ENCODE measurements at places on chromosomes 11 and 22.

DNA sequence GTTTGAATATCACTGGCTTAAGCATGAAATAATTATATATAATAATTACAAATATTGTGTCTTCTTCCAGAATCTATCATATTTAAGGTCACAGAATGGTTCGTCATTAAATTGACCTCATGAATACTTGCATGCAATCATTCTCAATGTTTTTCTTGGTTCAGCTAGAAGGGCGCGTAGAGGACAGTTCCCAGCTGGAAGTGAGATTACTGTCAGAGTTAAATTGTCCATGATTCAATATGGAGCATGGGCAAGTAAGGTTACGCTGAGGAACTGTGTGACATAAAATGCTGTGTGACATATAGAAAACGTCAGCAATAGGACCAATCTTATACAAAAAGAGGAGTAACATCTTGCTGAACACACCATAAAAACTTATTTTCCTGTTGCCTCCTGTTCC is 2423.5 kb upstream of the RAG2 start:
- DNase-seq: no peak

- no peak for DNase-seq
Observed at GRCh38 chr22:39284983-39285382, 34.4 kb downstream of the RPL3 start.

- DNase-seq: no peak
Observed at GRCh38 chr22:37146507-37147180, 3.1 kb downstream of the IL2RB start.

- DNase-seq: no peak
Observed at GRCh38 chr22:33564683-33565082, 355.6 kb downstream of the LARGE1 start.

- no peak for DNase-seq
Observed at GRCh38 chr11:112388496-112388895, 127.8 kb upstream of the PLET1 start.

DNA sequence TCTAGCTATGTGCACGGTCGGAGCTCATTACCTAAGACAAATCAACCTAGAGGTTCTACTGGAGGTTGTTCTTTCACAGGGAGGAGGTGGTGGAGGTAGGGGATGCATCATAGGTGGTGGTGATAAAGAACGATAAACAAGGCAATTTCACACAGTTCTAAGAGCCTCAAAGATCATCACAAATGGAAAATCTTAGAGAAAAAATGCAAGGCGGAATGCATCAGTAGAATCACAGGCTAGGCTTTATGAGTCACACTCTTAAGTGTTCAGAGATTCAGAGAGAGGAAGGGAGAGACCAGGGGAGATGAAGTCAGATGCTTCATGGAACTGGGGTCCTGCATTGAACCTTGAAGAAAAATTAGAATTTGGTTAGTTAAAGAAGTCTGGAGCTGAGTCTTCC is 58.3 kb downstream of the TMPRSS5 start:
- DNase-seq: no peak

DNA sequence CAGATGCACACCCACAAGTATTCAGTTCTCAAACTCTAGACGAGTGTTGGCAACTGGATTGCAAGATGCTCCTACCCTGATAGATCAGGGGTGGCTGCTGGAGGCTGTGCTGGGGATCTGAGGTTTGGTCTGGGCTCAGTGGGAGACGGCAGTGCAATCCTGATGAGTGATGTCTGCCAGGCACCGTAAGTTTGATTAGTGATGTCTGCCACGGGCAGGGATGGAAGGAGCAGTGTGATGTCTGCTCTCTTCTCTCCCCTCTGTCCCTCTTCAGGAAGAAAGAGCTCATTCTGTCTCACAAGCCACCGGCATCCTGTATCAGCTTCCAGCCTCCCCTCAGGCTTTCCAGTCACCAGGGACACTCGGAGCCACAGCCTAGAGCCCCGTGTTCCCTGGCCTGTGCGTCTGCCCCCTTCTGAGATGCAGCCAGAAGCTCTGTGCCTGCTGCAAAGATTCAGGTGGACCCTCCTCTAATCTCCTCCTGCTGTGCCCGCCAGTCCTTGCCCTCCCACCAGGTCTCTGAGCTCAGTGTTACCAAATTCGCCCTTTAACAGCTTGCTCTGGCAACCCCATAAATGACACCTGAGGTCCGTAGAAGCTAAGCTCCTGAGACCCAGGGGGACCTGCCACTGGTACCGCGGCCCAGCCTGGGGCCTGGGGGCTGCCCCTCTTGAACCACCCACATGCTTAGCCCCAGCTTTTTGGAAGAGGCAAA is 19.9 kb downstream of the TP53I11 start:
- no peak for DNase-seq

DNA sequence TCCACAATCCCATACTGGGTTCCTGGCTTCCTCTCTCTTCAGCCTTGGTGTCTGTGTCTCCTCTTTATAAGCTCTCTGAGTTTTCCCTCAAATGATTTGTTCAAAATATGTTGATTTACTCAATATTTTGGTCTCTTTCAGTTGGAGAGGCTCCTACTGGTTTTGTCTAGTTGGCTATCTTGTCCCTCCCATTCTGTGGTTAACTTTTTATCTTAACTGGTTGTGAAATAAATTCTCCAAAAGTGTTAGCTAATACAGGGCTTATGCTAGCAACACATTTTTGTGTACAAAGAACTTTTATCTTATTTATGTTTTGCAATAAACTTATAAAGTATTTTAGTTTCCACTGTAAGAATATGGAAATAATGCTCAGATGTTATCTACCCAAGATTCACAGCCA is 200.9 kb downstream of the AASDHPPT start:
- DNase-seq: no peak

DNA sequence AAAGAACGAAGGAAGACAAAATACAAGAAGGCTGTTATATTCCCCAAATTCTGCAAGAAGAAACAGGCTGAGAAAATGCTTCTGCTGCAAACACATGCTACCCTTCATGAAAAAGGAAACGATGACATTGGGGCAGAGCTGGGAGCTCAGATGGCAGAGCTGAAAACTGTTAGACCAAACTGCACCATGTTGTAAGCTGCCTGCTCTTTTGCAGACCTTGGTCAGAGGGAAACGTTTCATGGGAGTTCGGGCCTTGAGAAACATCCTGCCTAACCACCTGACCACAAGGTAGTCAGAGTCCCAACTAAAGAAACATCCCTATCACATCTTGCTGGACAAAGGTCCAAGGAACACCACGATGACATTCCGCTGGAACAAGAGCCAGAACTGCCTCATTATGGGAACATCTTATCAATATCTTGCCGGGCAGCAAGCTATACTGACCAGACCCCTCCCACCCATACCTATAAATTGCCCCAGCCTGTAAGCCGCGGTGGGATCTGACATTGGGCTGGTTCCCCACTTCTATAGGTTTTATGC is 110.7 kb upstream of the CTSC start:
- DNase-seq: no peak

- no peak for DNase-seq
Observed at GRCh38 chr11:113562981-113563461, 87.8 kb upstream of the DRD2 start.

GRCh38 chr11:66366844-66367477 is 4.6 kb downstream of the SLC29A2 start:
- no peak for DNase-seq

- DNase-seq: no peak
Observed at GRCh38 chr11:2759228-2760195, 59.7 kb upstream of the KCNQ1OT1 start.

DNA sequence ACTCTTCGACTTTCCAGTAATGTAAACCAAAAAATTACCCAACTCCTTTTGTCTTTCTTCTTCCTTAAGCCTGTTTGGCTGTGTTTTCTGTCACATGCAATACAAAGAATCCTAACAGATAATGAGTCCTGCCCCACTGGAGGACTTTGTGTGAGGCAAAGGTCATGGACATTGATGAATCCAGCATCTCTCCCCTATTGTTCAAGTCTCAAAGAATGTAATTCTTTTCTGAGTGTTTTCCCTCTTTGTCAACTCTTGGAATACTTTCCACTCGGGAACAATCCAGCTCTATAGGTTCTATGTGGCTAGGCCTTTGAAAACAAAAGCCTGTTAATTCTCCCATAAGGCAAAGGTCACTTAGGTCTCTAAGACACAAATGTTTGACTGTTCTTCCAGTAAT is 100.7 kb downstream of the FAR1 start:
- DNase-seq: no peak

Data from NCI-H2081 (cell line).